ENCODE measurements at places on chromosomes 3 and 15. TPM values are rescaled to one million over a fixed set of nuclear protein-coding genes. Genes with fewer than 3 reads are reported as not detected.

- no peaks in the 10 kb centered on the region for H3K36me3 ChIP-seq
- DNase-seq, result no peak
- H3K4me1 ChIP-seq, result no peaks in the 10 kb centered on the region
- no peaks in the 10 kb centered on the region for H3K27me3 ChIP-seq
Measured at GRCh38 chr15:100330221-100330620, 11.6 kb downstream of the ADAMTS17 start.

DNA sequence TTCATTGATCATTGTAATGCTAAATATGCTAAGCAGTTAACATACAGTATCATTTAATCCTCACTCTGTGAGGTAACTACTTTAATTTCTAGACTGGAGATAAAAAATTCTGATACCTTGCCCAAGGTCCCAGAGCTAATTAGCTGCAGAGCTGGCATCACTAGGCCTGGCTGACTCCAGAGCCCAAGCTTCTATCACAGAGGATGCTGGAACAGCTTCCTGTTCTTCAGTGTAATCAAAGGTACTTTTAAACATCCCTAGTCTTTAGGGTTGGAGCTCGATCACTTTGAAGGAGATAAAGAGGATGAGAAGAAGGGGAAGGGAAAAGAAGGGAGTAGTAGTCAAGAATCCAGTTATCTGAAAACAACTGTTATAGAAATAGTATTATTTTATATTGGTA is 37.1 kb upstream of the BOC start:
- no peak overlapping the region for H3K27ac ChIP-seq
- H3K27me3 ChIP-seq, result no peaks in the 10 kb centered on the region
- H3K4me3 ChIP-seq, result no peak overlapping the region
- no peak for DNase-seq

The CPEB1 gene
- total RNA-seq, result 3.8 TPM

DNA sequence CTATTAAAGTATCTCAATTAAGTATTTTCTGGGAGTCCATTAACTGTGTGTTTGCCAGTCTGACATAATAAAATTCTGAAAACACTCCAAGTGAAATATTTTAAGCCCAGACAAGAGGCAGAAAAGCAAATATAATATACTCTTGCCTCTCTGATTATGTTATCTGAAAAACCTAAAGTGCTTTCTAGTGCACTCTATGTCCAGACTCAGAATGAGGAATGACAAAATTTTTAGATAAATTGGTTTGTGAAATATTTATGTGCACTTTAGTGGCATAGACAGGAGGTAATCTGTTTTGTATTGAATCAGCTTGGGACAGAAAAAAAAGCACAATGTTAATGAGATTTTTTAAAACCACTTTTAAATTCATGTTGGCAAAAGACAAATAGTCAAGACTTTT is 508.2 kb upstream of the SUCLG2 start:
- H3K36me3 ChIP-seq, result no peaks in the 10 kb centered on the region
- DNase-seq, result no peak
- H3K27ac ChIP-seq, result no peak overlapping the region
- no peak overlapping the region for H3K4me3 ChIP-seq

The DUOX1 gene
- 0.14 TPM for total RNA-seq

DNA sequence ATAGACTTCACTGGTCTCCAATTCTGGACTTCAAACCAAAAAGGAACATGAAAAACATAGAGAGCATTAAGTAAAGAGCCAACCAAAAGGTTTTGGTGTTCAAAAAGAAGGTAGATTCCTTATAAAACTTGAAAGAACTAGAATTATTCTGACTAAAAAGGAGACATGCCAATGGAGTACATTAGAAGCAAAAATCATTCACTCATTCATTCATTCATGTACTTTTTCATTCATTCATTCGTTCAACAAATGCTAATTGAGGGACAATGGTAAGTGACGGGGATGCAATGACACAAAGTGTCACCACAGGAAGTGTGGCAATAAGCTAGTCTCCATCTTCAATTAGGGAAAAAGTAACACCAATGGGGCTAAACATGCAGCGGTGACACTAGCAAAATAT is 181.0 kb upstream of the ATP11B start:
- peaks cover 18% of the 10 kb centered on the region for H3K4me1 ChIP-seq
- H3K36me3 ChIP-seq, result no peaks in the 10 kb centered on the region
- H3K27me3 ChIP-seq, result no peaks in the 10 kb centered on the region
- no peak overlapping the region for H3K27ac ChIP-seq

DNA sequence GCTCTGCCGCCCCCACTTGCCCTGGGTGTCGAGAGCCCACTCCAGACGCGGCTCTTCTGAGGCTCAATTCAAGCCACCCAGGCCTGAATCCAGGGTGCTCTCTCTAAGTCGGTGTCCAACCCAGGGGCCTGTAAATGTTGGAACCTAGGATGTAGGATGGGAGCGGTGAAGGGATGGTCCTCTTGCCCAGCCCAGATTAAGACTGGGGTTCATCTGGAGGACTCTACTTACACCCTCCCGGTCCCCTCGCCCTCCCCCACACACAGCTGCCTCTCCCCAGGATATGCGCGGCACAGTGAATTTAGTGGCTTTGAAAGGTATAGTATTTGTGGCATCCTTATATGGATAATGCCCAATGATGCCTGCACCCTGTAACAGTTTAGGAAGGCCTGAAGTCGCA is 822 bp upstream of the FBN1 start:
- peaks cover 4% of the 10 kb centered on the region for H3K4me1 ChIP-seq
- H3K36me3 ChIP-seq, result no peaks in the 10 kb centered on the region
- no peak for DNase-seq
- H3K4me3 ChIP-seq, result peak overlapping the region; percentile 54

DNA sequence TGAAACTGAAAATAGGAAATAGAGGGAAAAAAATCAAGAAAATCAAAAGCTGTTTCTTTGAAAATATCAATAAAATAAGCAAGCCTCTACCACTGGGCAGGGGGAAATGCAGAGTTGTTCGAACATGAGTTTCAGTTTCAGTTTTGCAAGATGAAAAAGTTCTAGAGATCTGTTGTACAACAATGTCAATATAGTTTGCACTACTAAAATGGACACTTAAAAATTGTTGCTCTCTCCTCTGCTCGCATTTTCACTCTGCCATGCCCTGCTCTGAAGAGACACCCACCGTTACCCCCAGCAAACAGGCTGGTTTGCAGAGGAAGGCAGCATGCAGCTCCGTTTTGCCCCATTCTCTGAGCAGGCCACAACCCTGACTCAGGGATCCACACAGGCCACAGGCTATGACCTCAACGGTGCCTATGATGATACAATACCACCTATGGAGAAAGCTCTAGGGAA is 64.5 kb downstream of the ZNF148 start:
- H3K36me3 ChIP-seq, result no peaks in the 10 kb centered on the region
- peaks cover 7% of the 10 kb centered on the region for H3K4me1 ChIP-seq
- H3K27ac ChIP-seq, result peak overlapping the region; percentile 44
- no peaks in the 10 kb centered on the region for H3K27me3 ChIP-seq
- peak overlapping the region; percentile 19 for H3K4me3 ChIP-seq

DNA sequence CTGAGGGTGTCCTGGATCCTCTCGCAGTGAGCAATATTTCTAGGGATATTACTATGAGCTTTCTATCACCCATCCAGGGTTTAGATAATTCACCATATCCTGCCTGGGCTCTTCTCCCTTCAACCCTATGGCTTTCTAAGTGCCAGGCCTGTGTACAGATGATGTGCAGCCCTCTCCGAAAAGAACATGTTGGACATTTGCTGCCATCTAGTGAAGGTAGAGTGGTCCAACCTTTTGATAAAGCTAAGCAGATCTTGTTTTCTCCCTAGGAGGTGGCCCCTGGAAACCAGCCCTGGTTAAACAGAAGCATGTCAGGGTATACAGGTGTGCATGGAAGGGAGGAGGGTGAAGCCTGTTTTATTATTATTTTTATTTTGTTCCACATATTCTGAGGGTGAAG is 27.9 kb upstream of the SCN10A start:
- peaks cover 3% of the 10 kb centered on the region for H3K27me3 ChIP-seq
- no peaks in the 10 kb centered on the region for H3K4me1 ChIP-seq
- H3K27ac ChIP-seq, result no peak overlapping the region
- no peak overlapping the region for H3K4me3 ChIP-seq

DNA sequence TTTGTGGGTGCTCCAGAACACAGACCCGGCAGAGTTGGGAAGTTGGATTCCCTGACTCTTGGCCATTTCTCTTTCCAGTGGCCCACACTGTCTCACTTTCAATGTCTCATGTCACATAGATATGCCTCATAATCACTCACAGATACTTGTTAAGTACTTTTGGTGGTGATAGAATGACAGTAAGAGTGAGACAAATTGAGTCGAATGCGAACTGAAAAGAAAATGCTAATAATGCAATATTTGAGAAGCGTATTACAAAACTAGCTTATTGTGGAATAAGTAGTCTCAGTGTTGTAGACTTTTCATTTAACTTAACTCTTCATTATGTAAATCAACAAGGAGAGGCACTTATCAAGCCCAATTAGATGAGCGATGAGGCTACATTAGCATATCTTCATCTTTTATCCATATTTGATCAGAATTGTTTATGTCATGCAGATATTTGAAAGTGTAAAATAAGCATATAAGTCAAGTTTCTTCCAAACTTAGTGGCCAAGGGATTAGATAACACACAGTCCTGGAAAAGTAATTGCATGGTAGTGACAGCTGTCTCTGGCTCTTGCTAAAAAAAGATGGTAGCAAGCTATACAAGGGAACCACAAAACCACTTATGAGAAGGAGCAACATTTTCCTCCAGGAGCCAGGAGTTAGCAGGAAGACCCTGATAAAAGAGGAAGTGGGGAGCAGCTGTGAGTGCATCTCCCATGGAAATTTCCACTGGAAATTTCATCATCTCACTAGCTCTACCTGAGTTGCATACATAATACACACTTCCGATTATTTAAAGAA is 243.6 kb downstream of the ARRDC4 start:
- DNase-seq, result no peak
- H3K27me3 ChIP-seq, result no peaks in the 10 kb centered on the region
- H3K4me3 ChIP-seq, result no peak overlapping the region
- H3K27ac ChIP-seq, result no peak overlapping the region

- no peaks in the 10 kb centered on the region for H3K27me3 ChIP-seq
- H3K27ac ChIP-seq, result no peak overlapping the region
- H3K4me3 ChIP-seq, result no peak overlapping the region
- H3K36me3 ChIP-seq, result no peaks in the 10 kb centered on the region
Measured at GRCh38 chr3:169239756-169240155, 423.8 kb downstream of the MECOM start.

DNA sequence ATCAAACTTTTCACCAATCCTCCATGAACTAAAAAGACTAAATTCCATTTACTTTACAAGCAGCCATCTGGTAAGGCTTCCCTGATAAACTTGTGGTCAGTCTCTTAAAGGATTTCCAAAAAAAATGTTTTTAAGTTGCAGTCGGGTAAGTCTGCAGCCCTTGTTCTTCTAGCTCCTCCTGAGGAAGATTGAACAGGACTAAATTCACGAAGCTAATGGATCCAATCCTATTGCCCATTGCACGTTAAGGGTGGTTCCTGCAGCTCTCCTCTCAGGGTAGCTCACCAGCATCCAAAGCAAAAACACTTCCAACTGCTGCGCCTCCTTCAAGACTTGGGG is 2.8 kb downstream of the HES1 start:
- peaks cover 62% of the 10 kb centered on the region for H3K4me1 ChIP-seq
- no peaks in the 10 kb centered on the region for H3K36me3 ChIP-seq
- H3K27ac ChIP-seq, result peak overlapping the region; percentile 96
- H3K4me3 ChIP-seq, result peak overlapping the region; percentile 53
- no peak for DNase-seq
- H3K27me3 ChIP-seq, result no peaks in the 10 kb centered on the region

The NIPA2 gene
- 37.8 TPM for total RNA-seq

The GRK7 gene
- total RNA-seq, result 0.16 TPM

The C2CD4B gene
- total RNA-seq, result 2.7 TPM

DNA sequence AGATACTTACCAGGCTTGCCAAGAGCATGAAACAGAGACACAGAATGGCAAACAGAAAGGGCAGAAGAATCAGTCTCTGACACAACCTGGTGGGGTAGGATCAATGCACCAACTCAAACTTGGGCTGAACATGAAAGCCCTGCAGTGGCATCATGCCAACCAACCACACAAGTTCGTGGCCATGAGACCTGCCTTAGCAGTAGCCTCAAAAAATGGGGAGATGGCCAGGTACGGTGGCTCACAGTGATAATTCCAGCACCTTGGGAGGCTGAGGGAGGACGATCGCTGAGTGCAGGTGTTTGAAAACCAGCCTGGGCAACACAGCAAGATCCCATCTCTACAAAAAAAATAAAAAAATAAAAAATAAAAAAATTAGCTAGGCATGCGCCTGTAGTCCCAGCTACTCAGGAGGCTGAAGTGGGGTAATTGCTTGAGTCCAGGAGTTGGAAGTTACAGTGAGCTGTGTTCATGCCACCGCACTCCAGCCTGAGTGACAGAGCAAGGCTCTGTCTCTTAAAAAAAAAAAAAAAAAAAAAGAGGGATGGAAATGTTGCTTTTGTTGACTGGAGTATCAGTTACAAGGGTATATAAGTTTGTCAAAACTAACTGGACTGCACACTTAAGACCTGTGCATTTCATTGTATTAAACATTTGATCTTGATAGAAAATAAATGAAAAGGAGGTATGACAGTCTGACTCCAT is 93.4 kb downstream of the XXYLT1 start:
- H3K4me1 ChIP-seq, result peaks cover 4% of the 10 kb centered on the region
- no peak overlapping the region for H3K4me3 ChIP-seq
- H3K36me3 ChIP-seq, result no peaks in the 10 kb centered on the region
- no peak overlapping the region for H3K27ac ChIP-seq
- no peaks in the 10 kb centered on the region for H3K27me3 ChIP-seq
- no peak for DNase-seq

GRCh38 chr3:106814231-106814630 is 563.0 kb upstream of the CCDC54 start:
- no peak overlapping the region for H3K27ac ChIP-seq
- no peak overlapping the region for H3K4me3 ChIP-seq
- no peaks in the 10 kb centered on the region for H3K4me1 ChIP-seq
- H3K36me3 ChIP-seq, result no peaks in the 10 kb centered on the region

DNA sequence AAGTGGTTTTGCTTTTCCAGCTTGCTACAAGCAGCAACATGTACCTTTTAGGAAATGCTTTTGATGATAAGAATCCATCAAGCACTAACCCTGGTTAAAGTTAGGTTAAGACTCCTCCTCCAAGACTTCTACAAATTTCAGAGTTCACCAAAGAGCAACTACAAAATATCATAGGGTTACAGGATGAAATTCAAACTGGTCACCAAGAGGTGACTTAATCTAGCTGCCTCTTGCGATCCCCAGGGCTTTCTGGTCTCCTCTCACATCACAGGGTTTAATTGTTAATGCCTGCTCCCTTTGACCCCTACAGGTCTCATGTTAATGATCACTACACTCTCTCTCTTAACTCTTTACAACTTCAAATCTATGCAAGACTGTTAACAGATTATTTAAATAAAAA is 66.5 kb downstream of the DPH6 start:
- H3K27ac ChIP-seq, result no peak overlapping the region
- no peak overlapping the region for H3K4me3 ChIP-seq
- H3K4me1 ChIP-seq, result no peaks in the 10 kb centered on the region
- H3K36me3 ChIP-seq, result no peaks in the 10 kb centered on the region
- no peaks in the 10 kb centered on the region for H3K27me3 ChIP-seq

- no peak overlapping the region for H3K27ac ChIP-seq
- peak; percentile 76 for DNase-seq
- no peaks in the 10 kb centered on the region for H3K27me3 ChIP-seq
- no peaks in the 10 kb centered on the region for H3K4me1 ChIP-seq
- H3K36me3 ChIP-seq, result no peaks in the 10 kb centered on the region
Measured at GRCh38 chr3:9028134-9028533, 64.9 kb upstream of the RAD18 start.
